ENCODE measurements at places on chromosomes 12 and 14. TPM values are rescaled to one million over a fixed set of nuclear protein-coding genes. Genes with fewer than 3 reads are reported as not detected.
A peak's percentile ranks its signal among the peaks of the same experiment; 100 is the strongest.

The LRTM2 gene
- total RNA-seq, result not detected

The ITGA5 gene
- 994 TPM for total RNA-seq

The FOXN4 gene
- total RNA-seq, result not detected

DNA sequence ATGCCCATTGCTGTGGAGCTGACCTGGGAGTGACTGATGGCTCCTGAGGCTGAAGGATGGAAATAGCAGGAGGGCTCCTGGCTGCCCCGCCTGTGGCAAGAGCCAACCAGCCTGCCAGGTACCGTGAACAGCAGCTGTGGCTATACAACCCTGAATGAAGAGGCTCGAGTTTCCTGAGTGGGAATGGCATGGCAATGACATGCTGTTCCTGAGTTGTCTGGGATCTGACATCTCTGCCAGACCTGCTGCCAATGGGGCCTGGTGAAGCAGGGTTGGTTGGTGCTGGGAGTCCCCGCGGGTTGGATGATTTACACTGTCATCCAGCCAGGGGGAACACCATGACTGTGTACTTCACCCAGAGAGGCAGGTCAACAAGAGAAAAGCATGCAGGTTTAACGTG is 31.8 kb upstream of the LRRC10 start:
- DNase-seq, result no peak

GRCh38 chr12:66832997-66833396 is 154.1 kb upstream of the GRIP1 start:
- DNase-seq, result no peak

GRCh38 chr14:105093038-105093430 is 27.8 kb upstream of the GPR132 start:
- DNase-seq, result peak; percentile 35

DNA sequence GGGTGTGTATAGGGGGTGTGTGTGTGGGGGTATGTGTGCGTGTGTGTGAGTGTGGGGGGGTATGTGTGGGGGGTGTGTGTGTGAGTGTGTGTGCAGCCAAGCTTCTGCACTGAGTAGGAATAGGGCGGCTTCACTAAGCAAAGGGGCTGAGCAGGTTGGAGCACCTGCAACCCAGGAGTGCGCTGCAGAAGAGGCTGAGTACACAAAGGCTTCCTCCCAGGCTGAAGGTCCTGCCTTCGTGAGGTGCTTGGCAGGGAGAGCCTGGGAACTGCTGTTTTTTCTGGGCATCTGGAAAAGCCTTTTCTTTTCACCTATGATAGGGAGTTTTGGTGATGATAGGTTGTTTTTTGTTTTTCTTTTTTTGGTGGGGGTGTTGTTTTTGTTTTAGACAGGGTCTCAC is 6.0 kb upstream of the NUDT14 start:
- DNase-seq, result no peak

DNA sequence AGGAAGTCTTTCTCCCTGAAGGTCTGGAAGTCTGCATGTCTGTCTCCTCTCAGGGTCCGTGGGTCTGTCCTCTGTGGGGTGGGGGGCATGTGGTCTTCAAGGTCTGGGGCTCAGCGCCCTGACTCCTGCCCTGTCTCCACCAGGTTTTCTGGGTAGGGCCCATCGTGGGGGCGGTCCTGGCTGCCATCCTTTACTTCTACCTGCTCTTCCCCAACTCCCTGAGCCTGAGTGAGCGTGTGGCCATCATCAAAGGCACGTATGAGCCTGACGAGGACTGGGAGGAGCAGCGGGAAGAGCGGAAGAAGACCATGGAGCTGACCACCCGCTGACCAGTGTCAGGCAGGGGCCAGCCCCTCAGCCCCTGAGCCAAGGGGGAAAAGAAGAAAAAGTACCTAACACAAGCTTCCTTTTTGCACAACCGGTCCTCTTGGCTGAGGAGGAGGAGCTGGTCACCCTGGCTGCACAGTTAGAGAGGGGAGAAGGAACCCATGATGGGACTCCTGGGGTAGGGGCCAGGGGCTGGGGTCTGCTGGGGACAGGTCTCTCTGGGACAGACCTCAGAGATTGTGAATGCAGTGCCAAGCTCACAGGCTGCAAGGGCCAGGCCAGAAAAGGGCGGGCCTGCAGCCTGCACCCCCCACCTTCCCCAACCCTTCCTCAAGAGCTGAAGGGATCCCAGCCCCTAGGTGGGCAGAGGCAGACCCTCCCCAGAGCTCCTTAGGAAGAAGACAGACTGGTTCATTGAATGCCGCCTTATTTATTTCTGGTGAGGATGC is 3.4 kb downstream of the AQP5 start:
- DNase-seq, result no peak

DNA sequence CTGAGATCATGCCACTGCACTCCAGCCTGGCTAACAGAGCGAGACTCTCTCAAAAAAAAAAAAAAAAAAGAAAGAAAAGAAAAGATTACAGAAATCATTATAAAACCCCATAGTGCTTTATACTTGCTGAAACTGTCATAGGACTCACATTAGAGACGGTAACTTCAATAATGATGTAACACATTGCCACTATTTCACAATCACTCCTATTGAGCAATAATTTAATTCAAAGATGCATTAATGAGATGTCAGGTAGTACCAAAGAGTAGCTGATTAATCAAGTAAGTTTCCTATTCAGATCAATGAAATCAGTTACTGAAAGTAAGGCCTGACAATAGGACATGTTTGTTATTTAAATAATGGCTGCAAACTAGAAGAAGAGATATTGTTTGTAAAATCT is 751.5 kb upstream of the ALG10B start:
- DNase-seq, result no peak

GRCh38 chr12:122394626-122395194 is 27.8 kb downstream of the CLIP1 start:
- DNase-seq, result no peak

Measured in endothelial cell of umbilical vein (primary cell).